ENCODE measurements at places on chromosomes 4 and X.

DNA sequence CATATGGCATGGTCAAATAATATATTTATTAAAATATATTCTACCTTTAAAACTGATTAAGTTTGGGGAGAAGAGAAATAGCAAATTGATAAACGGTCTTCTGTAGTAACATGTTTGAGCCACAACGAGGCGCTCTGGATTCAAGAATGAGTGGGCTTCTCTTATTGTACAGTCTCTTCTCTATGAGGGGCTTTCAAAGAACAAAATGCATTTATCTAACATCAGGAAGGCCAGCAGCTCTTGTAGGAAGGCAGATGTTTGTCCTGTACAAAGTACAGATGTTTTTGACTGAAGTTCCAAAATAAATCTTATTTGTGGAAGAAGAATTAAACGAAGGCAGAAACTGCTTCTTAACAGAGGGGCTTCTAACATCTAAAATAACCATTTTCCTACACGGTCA is 153.6 kb downstream of the RASL11B start:
- peak; percentile 77 for DNase-seq

DNA sequence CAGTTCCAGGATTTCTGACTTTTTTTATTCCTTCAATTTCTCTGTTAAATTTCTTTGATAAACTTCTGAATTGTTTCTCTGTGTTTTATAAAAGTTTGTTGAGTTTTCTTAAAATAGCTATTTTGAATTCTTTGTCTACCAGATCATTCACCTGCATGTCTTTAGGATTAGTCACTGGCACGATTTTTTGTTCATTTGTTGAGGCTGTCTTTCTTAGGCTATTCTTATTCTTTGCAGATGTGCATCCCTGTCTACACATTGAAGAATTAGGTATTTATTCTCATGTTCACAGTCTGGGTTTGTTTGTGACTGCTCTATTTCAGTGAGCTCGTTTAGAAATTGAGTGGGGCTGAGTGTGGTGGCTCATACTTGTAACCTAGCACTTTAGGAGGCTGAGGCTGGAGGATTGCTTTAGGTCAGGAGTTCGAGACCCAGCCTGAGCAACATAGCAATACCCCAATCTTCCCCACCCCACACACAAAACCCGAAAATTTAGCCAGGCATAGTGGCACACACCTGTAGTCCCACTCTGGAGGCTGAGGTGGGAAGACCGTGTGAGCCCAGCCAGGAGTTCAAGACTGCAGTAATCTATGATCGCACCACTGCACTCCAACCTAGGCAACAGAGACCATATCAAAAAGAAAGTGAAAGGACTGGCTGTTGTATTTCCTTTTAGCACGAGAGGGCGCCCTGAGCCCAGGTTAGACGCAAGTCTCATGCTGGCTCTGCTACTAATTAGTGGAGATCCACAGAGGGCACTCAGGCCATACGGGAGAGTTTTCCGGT is 42.0 kb downstream of the F8 start:
- peak; percentile 89 for DNase-seq

DNA sequence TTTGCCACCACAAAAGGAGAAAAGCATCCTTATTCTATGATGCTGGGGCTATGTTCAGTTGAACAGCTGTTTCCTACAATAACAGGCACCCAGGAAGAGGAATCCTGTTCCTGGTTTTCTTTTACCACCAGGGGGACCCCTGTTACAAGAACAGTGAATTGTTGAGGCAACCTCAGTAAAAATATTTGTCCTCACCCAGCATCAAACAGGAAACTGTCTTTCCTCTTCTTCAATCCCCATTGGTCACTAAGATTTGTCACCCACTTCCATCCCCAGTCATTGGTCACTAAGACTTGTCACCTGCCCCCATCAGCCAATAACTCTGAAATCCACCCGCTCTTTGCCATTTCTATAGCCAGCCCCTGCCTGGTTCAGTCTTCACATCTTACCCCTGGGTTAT is 143.5 kb upstream of the GALNT7 start:
- DNase-seq = peak; percentile 85

GRCh38 chr4:15012017-15012788 is 9.9 kb downstream of the CPEB2 start:
- DNase-seq = no peak

DNA sequence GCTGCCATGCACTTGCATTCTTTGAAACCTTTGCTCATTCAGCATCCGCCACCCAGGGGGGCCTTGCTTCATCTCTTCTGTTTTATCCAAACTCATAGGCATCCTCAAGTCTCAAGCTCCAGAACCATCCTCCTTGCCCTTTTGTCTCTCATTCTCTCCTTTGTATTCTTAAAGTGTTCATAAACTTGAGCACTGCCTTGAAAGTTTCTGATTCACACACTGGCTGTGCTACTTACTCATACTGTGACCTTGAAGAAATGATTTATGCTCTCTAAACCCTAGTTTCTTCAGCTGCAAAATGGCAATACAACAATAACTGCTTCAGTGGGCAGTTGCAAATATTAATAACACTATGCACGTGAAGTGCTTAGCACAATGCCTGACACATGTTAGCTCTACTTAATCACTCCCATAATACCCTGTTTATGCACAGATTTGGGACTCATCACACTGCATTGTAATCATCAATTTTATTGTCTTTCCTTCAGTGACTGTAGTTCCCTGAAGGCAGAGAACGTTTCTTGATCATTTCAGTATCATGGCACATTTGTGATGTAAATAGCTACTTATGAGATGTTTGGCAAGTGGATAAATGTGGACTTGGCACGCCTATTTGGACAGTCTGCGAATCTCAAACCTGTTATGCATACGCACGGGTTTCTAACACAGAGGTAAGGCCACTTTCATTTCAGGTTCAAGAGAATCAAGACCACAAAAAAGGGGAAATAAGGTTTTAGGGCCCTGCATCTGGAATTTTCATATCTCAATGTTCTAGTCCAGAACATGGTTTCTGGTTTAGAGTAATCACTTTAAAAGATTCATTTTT is 291.0 kb downstream of the LDB2 start:
- DNase-seq = no peak

GRCh38 chr4:140996766-140997165 is 136.5 kb downstream of the RNF150 start:
- no peak for DNase-seq

DNA sequence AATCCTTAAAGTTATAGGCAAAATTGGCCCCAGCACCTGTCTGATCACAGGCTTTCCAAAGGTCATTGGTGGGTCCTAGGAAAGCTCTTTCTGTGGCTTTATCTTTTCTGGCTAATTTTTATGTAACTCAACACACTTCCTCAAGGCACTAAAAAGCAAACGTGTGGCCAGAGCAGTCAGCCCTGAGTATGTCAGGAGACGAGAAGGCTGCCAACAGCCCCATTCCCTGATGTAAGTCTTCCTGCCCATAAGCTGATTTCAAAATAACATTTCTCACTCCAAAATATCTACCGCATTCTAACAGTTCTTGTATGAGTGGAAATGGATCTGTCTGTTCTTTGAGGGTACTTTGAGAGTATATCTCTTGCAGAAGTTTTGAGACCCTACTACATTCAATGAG is 25.5 kb upstream of the FUNDC1 start:
- DNase-seq = no peak

DNA sequence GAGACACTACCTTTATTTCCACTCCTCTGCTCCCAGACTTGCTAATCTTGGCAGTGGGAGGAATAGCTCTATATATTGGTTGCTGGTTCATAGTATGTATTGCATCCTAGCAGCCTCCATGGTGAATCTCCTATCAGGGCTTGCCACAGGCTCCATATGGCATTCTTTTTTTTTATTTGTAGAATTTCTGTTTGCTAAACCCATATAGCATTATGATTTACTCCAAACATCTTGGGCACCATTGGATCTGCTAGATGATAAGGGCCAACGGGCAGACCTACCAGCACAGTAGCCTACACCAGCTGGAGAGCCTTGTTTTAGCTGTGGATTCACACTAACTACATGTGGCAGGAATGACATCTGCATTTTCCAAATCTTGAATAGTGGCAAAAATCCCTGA is 6.9 kb downstream of the SMIM10 start:
- DNase-seq = peak; percentile 40

DNA sequence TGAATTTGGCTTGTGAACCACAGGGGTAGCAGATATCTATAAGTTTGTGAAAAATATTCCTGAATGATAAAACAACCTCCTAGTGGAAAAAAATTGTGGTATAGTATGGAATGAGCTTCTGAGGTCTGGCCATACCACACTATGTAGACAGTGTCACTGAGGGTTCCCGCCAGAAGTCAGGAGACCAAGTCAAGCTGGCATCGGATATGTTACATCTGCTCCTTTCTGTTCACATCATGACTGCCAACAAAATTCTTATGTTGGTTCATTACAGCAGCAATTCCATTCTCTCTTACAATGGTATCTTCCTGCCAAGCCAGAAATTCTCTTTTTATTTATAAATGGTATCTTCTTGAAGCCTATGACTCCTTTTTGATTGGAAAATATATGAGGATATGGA is 273.0 kb downstream of the PPP3CA start:
- no peak for DNase-seq

- peak; percentile 62 for DNase-seq
Observed at GRCh38 chrX:25144043-25144940, 128.5 kb upstream of the ARX start.

- no peak for DNase-seq
Observed at GRCh38 chr4:87041141-87041540, 106.3 kb downstream of the AFF1 start.

DNA sequence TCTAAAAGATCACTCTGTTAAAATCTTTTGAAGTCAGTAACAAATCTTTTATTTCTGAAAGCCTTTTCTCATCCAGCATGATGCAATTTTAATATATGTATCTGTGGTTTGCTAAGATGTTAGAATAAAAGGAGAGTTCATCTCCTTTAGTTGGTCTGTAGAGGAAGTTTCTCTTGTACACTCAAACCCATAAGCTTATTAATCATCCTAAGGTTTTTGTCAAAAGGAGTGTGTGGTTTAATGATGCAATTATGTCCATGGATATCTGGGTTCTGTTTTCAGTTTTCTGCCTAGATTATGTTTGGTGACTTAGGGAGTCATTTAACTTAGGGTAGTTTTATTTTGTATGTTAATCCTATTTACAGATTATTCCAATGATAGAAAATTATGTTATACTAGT is 52.1 kb upstream of the NDST4 start:
- DNase-seq = peak; percentile 10

GRCh38 chrX:118215346-118215745 is 98.7 kb upstream of the KLHL13 start:
- peak; percentile 16 for DNase-seq

DNA sequence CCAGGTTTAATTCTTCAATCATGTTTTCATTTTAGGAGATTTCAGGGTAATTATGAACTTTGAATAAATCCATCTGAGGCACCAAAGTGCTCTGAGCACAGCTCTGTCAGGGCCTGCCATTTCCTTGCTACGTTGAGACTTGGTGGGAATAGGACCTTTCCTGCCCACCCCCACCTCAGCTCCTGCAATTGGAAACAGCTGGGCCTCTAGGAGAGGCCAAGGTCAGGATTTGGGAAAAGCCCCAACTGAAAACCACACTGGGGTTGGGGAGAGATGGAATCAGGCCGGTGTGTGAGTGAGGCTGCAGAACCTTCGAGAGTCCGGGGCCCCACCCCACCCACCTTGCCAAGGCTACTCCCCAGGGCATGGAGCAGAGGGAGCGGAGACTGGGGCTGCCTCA is 212.7 kb upstream of the BCOR start:
- no peak for DNase-seq

GRCh38 chrX:34658326-34658725 is 1.2 kb upstream of the TMEM47 start:
- no peak for DNase-seq

DNA sequence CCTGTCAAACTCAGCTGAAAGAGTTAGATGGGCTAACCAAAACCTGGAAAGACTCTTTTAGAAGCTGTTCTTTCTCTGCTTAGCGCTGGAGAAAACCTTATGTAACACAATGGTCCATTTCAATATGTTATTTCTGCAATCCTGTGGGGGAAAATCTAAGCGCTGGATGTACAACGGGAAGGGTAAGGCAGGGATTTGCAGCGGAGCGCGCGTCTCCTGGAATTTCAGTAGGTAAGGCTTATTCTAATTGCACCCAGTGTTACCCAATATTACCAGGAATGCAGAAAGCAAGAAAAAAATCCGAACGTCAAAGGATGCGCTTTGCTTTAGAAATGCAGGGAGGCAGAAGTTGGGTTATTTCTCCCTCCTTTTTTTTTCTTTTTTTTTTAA is 2.0 kb downstream of the HS3ST1 start:
- DNase-seq = no peak

- peak; percentile 81 for DNase-seq
Observed at GRCh38 chr4:186037692-186038658, 31.0 kb upstream of the TLR3 start.

DNA sequence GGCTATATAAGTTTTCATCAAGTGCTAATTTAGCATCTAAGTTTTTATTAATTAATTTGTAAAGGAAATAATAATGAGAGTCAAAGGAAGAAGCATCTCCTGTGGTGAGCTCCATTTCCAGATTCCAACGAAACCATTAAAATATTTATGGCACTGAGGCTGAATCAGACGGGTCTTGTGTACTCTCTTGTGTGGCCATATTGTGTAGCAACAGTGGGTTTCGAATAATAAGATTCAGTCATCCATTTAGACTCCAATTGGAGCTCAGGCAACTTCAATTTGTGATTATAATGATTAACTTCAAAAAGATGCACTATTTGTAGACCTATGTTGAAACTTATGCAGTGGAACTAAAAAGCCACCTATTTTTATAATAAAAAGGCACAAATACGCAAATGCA is 82.4 kb downstream of the SNCA start:
- no peak for DNase-seq

DNA sequence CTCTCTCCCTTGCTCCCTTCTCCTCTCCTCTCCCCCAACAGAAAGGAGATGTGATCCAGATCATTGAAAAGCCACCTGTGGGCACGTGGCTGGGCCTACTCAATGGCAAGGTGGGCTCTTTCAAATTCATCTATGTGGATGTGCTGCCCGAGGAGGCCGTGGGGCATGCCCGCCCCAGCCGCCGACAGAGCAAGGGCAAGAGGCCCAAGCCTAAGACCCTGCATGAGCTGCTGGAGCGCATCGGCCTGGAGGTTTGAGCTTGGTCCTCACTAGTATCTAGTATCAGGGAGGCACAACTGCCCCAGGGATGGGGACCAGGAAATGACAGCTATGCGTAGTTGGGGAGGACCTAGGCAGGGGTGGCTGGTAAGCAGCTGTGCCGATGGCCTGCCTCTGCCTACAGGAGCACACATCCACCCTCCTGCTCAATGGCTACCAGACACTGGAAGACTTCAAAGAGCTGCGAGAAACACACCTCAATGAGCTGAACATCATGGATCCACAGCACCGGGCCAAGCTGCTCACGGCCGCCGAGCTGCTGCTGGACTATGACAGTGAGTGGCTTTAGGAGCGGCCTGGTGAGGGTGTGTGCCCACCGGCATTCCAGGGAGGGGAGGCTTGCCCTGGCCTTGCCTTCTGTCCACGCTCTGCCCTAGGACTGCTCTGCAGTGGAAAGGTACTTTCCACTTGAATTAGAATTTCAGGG is 13.0 kb downstream of the SASH3 start:
- DNase-seq = no peak

DNA sequence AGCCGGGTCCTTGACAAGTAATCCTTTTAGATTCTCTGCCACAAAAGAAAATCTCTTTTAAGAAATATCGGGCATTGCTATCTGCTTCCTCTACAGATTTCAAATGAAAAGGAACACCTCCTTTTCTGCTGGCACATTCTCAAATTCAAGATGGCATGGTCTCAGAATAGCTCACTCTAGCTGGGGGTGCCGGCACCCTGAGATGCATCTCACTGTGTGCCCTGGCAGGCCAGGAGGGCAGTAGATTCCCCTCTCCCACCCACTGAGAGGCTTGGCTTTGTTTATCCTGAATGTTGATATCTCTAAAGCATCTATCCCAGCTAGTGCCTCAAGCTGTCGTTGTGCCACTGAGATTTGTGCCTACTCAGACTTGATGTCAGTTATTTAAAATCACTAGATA is 319.5 kb downstream of the ARHGAP10 start:
- no peak for DNase-seq

- no peak for DNase-seq
Observed at GRCh38 chr4:152309418-152309817, 226.5 kb downstream of the FBXW7 start.
